ENCODE measurements at places on chromosomes 2 and 18. TPM values are rescaled to one million over a fixed set of nuclear protein-coding genes. Genes with fewer than 3 reads are reported as not detected.

Gene ARHGEF4
- total RNA-seq, result 5.7 TPM

Gene RAB27B
- 10.4 TPM for total RNA-seq

Gene NR4A2
- 2.9 TPM for total RNA-seq

Gene C2orf69
- total RNA-seq, result 7.0 TPM
